ENCODE measurements at places on chromosomes 6 and 20. TPM values are rescaled to one million over a fixed set of nuclear protein-coding genes. Genes with fewer than 3 reads are reported as not detected.

The GHRH gene
- total RNA-seq: not detected

The TMEM170B gene
- 1.0 TPM for total RNA-seq

- no peaks in the 10 kb centered on the region for H3K27me3 ChIP-seq
- H3K36me3 ChIP-seq: no peaks in the 10 kb centered on the region
- H3K4me1 ChIP-seq: peaks cover 14% of the 10 kb centered on the region
- no peak overlapping the region for H3K4me3 ChIP-seq
Measured at GRCh38 chr6:170037541-170038250, 253.2 kb downstream of the DLL1 start.

DNA sequence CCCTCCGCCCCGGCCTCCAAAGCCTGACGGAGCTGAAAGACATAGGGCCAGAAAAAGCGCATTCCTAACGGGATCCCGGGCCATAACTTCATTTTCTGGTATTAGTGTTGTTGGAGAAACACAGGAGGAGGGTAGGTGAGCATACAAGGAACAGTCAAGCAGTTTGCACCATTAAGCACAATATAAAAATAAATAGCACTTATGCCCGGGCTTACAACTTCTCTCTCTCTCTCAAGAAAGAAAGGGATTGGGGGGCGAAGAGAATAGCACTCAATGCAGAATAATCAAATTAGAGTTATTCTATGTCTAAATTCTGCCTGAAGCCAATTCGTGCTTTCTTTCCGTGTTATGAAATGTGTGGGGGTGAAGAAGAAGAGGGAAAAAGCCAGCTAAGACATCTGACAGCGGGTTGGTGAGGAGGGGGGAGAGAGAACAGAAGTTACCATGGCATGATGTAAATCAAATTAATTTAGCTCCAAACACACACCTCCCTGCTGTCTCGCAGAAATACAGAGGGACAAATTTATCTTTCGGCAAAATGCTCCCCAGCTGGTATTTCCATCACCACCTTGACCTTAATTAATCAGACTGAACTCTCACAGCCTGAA lies 508 bp upstream of the METTL24 start:
- no peaks in the 10 kb centered on the region for H3K4me1 ChIP-seq
- H3K27me3 ChIP-seq: no peaks in the 10 kb centered on the region
- no peak overlapping the region for H3K4me3 ChIP-seq
- H3K27ac ChIP-seq: no peak overlapping the region
- DNase-seq: no peak

DNA sequence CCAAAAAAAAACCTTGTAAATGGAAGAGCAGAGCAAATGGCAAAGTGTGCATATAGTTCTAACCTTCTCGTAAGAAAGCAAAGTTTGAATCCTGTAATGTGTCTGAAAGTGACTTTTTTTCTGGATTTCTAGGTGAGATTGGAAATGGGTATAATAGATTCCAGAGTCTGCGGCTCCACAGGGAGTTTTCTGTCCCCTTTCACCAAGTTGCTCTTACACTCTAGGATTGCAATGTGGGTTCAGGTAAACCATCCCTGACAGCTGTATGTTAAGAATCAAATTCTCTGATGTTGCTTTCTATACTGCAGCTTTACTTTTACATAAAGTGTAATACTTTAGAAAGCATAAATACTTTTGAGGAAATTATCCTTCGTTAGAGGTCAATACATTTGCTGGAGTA lies 260.1 kb downstream of the PRL start:
- peaks cover 15% of the 10 kb centered on the region for H3K4me1 ChIP-seq
- H3K4me3 ChIP-seq: no peak overlapping the region
- no peaks in the 10 kb centered on the region for H3K27me3 ChIP-seq
- H3K36me3 ChIP-seq: no peaks in the 10 kb centered on the region
- H3K27ac ChIP-seq: no peak overlapping the region

DNA sequence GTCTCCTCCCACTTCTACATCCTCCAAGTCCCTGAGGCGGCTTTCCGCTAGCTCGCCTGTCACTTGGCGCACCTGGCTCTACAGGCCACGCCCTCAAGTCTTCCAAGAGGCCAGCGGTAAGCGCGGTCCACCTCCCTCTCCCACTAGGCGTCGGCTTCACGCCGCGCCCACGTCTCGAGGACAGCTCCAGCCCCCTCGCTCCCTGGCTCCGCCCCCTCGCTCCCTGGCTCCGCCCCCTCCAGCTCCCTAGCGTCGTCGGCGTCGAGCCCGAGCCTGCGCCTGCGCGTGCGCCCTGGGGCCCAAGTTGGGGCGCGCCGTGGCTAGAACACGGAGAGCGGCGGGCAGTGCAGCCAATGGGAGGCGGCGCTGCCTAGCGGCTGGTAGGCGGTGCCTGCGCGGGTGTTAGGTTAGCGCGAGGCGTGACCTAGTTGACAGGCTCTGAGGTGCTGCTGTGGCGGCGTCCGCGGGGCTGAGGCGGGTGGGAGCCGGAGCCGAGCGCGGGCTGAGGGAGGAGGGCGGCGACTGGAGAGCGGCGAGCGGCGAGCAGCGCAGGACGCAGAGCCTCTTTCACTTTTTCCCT lies at the start of gene MACROD2:
Gene MACROD2, plus strand, starts transcription at position 431 of the 580 bp plus-strand sequence.
- H3K4me3 ChIP-seq: peak within 1 kb of the TSS; percentile 61
- DNase-seq: peak; percentile 93
- no peak within 1 kb of the TSS for H3K27ac ChIP-seq
- no peaks in the 10 kb centered on the region for H3K4me1 ChIP-seq

GRCh38 chr6:134594881-134595280 lies 277.0 kb upstream of the SGK1 start:
- H3K27me3 ChIP-seq: no peaks in the 10 kb centered on the region
- no peaks in the 10 kb centered on the region for H3K36me3 ChIP-seq
- no peak overlapping the region for H3K4me3 ChIP-seq
- H3K27ac ChIP-seq: no peak overlapping the region
- DNase-seq: no peak

GRCh38 chr20:50645253-50646068 lies 45.9 kb downstream of the RIPOR3 start:
- peak overlapping the region; percentile 55 for H3K27ac ChIP-seq
- H3K4me3 ChIP-seq: no peak overlapping the region
- no peaks in the 10 kb centered on the region for H3K27me3 ChIP-seq
- peak; percentile 80 for DNase-seq
- H3K4me1 ChIP-seq: peaks cover 27% of the 10 kb centered on the region
- no peaks in the 10 kb centered on the region for H3K36me3 ChIP-seq

DNA sequence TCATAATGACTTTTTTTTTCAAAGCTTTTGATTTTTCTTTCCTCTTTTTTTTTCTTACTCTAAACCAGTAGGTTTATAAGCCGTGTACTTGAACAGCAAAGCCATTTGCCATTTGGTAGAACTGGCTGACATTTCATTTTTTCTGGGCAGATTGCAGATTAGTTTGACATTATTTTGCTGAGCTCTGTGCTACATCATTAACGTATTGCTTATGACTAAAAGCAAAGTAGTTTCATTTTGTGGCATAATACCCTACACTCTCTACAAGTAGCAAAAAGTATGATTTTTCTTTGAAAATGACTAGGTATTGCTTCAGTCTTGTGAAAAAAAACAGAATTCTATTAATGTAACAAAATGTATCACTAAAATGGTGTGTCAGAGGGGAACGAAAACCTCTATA lies 141.3 kb downstream of the GRIK2 start:
- no peaks in the 10 kb centered on the region for H3K4me1 ChIP-seq
- no peak for DNase-seq
- no peaks in the 10 kb centered on the region for H3K27me3 ChIP-seq
- H3K36me3 ChIP-seq: no peaks in the 10 kb centered on the region
- no peak overlapping the region for H3K27ac ChIP-seq

- no peak for DNase-seq
- H3K27me3 ChIP-seq: no peaks in the 10 kb centered on the region
- H3K27ac ChIP-seq: no peak overlapping the region
Measured at GRCh38 chr6:154504102-154504501, 6.4 kb downstream of the CNKSR3 start.
